ENCODE measurements at places on chromosomes 12 and 14.

DNA sequence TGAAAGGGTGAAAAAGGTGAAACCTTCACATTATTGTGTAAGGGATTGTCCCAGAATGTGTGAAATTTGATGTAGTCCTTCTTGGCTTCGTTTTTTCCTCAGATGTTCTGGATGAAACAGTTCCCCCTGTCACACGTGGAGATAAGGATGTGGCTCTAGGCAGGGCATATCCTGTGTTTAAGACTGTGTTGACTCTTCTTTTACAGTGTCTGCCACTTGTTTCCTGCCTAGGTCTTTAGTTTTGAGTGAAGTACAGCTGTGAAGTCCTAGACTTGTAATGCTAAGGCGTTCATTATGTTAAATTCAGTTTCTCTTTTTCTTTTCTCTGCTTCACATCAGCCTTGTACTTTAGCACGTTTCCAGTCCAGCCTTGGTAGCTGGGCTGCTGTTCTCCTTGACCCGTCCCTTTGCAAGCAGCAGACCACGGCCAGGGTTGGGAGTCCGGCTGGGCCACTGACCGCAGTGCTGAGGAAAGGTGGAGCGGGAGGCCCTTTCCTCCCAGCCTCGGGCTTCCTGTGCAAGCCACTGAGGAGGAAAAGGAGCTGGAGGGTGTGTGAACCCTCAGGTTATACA lies 59.1 kb downstream of the RASSF3 start:
- no peak for DNase-seq

GRCh38 chr12:48917857-48918537 lies 7.3 kb downstream of the FKBP11 start:
- no peak for DNase-seq

DNA sequence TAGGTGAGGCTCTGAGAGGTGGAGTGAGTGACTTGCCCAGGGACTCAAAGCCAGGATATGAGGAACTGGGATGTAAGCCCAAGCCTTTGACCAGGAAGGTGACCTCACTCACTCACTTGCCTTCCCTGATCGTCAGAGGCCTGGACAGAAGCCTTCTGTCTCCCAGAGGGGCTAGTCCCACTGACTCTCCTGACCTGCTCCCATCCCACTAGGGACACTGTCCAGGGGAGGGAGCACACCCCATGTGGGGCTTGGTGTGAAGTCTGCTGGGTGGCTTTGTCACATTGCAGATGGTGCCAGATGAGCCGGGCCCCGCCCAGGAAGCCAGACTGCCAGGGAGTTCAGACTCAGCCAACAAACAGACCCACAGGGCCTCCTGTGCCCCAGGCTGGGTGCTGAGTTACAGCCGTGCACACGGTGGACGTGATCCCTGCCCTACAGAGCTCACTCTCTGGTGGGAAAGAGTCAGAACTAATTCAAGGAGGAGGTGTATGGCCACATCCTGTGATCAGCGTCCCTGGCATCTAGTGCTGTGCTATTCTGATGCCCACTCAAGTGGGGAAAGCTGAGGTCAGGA lies 28.3 kb downstream of the MMAB start:
- DNase-seq = no peak

DNA sequence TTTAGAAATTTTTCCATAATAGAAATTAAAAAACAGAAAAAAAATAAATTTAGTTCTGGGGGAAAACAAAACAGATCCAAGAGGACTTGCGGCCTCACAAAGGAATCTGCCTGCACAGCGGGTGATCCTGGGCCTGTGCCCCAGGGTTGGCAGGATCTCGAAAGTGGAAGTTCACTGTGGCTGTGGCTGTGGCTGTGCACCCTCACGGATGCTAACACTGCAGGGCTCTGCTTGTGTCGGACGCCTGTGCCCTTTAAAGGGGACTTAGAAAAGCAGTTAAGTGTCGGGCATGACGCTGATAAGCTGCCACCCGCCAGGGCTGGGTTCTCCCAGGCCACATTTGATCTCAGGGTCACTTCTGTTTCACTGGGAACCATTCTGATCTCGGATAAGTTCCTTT lies 209.1 kb downstream of the TTC7B start:
- DNase-seq = no peak

GRCh38 chr14:88463318-88463717 lies 77.9 kb downstream of the SPATA7 start:
- DNase-seq = no peak

GRCh38 chr12:29533815-29534489 lies 36.5 kb upstream of the OVCH1 start:
- DNase-seq = no peak

DNA sequence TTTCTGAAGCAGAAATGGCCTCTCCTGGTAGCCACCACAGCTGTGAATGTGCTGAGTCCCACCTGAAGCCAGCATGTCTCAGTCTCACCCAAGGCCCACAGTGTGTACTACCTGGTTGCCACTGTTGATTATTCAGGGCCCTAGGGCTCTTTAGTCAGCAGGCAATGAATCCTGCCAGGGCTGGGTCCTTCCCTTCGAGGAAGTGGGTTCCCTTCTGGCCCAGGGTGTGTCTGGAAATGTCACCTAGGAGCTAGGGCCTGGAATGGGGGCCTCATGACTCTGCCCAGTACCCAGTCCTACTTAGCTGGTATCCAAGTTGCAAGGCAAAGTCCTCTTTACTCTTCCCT lies 207.4 kb downstream of the SYNE2 start:
- DNase-seq = no peak

- DNase-seq = no peak
Measured at GRCh38 chr14:99129211-99129696, 142.7 kb downstream of the BCL11B start.

DNA sequence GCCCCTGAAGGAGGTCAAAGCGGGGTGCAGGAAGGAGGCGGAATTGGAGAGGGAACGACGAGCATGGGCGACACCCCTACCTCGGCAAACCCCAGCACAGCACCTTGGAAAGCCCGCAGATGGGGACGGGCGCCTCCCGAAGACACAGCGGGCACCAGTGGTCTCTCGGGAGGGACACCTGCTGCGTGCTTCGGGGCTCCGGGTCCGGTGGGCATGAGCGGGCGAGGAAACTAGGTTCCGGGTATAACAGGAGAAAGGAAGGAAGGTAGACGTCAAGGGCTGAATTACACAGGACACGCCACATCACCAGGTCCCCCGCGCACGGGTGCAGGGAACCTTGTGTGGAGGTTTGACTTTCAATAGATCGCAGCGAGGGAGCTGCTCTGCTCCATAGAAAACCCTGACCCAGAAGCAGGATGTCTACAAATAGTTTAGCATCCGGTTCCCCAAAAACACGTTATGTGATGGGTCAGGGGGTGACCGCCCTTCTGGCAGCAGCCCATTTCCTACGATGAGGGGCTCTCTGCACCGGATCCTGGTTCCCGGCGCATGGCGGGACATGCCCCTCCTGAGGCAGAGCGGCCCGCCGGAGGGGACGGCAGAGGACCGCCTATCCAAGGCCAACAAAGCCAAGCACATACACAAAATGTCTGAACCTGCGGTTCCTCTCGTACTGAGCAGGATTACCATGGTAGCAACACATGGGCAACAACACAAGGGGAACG lies 196.9 kb downstream of the ALG10 start:
- DNase-seq = no peak

GRCh38 chr12:125889742-125890141 lies 824.5 kb downstream of the AACS start:
- DNase-seq = no peak

- DNase-seq = no peak
Measured at GRCh38 chr12:100114574-100114973, 28.1 kb downstream of the BLTP3B start.

GRCh38 chr14:105146181-105146975 lies 22.2 kb downstream of the JAG2 start:
- no peak for DNase-seq

DNA sequence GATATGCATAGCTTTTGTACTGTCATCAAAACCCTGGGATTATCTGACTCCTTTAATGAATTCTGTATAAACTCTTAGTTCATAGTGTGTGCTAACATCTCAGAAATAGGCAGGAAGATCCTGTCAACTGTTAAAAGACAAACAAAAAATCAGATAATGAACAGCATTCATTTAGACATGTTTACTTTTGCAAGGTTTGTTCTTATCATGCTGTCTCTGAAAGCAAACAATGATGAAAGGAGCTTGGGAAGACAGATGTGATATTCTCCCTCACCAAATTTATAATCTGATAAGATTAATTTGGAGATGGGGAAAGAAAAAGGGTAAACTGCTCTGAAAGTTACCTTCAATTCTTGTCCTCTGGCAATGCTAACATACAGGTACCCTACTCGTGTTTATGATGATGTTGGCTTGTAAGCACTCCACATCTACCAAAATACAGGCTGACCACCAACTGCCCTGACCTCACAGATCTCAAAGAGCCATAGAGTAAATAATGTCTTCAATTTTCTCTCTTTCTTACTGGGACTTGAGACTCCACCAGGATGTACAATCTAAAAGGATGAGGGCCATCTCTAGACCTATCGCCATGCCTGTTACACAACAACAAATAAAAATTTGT lies 233.8 kb downstream of the SSPN start:
- DNase-seq = no peak

- DNase-seq = no peak
Measured at GRCh38 chr12:86744547-86745212, 488.5 kb upstream of the MGAT4C start.

- no peak for DNase-seq
Measured at GRCh38 chr12:65430006-65430405, 151.5 kb downstream of the MSRB3 start.

DNA sequence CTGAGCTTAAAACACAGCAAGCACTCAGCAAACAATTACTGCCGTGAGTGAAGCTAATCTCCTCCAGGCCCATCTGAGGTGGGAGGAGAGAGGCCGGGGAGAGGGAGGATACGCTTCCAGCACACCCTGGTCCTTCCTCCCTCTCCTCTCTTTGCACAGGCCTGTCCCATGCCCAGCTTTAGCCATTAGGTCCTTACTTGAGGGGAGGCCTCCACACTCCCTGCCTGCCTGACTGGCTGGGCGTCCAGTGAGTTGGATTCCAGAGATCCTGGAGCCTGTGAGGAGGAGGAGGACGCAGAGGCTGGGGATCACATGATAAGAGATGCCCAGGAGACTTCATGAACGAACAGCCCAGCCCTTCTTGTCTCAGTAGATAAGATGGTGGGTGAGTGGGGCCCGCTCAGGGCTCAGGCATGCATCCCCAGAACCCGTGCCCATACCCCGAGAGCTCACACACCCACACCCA lies 65.1 kb upstream of the NCOR2 start:
- no peak for DNase-seq

DNA sequence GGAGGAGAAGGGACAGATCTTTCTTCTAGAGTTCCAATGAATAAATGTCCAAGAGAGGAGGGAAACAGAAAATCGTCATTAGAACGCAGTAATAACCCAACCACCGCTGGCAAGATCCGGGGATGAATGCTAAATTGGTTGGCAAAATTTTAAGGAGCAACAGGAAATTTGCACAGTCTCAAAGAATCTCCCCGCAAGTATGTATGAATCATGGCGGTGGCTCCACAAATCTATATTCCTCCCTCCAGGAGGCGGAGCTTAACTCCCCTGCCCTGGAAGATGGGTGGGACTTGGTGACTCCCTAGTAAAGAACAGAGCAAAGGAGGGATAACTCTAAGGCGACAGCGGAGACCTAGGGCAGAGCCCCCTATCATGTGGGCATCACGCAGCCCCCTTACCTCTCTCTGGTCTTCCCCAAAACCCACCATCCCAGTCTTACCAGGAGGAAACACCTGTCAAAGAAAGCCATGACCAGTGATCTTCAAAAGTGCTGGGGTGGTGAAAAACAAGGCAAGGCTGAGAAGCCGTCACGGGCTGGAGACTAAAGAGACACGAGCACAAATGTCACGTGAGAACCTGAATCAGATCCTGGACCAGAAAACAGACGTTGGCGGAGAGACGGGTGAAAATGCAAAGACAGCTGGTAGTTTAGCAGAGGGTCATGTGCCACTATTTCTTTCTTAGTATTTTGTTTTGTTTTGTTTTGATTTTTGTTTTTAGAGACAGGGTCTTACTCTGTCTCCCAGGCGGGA lies 125.8 kb downstream of the NCOR2 start:
- no peak for DNase-seq

DNA sequence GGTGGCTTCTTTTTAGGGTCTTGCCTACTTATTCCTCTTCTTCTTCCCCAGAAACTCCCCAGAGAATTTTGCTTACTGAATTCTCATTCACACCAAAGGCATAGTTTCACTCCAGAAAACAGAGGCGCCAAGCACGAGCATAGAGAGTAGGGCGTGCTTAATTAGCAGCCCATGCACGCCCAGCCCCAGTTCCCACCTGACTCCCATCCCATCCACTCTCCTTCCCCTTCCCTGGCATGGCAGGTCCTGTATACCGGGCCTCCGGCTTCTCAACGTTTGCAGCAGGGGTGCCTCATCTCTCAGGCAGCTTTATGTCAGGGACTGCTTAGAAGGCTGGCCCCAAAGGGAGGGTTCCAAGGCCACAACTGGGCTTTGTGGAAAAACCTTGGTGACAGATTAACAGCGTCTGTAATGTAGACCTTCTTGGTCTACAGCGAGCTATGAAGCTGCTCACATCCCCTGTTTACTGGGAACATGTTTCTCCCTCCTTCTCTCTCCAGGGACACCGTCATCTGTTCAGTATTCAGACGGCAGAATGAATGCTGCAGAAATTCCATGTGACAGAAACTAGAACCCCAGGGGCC lies 62.7 kb downstream of the ACTN1 start:
- DNase-seq = no peak

GRCh38 chr12:18684430-18684829 lies 53.4 kb downstream of the PLCZ1 start:
- DNase-seq = no peak

GRCh38 chr12:112974904-112975303 lies 3.4 kb upstream of the OAS2 start:
- no peak for DNase-seq

DNA sequence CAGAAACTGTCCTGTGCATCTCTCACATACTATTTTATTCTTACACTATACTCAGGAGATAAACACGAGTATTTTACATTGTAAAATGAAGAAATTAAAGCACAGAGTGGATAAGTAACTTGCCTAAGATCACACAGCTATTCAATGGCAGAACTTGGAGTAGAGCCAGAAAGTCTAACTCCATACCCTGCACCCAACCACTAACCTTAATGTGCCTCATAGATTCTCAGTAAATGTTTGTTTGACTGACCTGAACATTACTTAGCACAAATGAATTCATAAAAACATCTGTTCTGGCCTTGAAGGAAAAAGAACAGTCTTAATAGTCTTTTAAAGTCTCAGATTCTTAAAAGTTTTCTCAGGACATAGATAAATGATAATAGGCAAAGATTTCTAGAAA lies 83.5 kb upstream of the OVCH1 start:
- no peak for DNase-seq

DNA sequence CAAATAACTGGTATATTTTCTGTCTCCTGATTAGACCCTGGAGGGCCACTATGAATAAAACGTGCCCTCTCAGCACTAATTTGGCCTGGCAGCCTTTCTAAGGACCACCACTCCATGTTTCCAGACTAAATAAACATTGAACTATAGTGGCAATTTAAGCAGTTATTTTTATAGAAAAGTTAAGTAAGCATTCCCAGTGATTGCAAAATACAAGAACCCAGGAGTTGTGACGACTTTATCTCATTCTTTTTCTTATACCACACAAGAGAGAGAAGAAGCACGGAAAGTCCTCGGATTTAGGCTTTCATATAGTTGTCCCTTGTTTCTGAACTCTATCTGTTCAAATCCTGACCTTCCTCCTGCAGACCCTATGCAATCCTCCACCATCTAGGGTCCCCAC lies 23.1 kb upstream of the STRAP start:
- DNase-seq = no peak
